ENCODE measurements at places on chromosomes 3 and 15.

- DNase-seq, result no peak
Measured at GRCh38 chr15:88658972-88659931, 20.4 kb downstream of the ISG20 start.

DNA sequence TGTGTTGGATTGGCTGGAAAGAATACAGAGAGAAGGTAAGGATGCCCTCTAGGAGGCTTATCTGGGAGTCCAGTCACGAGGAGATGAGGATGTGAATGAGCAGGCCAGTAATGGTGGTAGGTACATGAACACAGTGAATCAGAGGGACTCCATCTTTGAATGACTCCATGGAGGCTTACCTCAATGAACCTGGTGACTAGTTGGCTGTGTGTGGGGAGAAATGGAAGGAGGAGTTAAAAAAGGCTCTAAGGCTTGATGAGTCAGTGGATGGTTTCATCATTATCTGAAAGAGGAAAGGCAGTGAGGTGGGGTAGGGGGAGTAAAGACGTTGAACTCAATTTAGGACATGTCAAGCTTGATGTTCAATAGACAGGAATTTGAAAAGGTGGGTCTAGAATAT is 61.1 kb downstream of the KCNAB1 start:
- DNase-seq, result no peak

- no peak for DNase-seq
Measured at GRCh38 chr3:107384907-107385306, 7.7 kb downstream of the CCDC54 start.

DNA sequence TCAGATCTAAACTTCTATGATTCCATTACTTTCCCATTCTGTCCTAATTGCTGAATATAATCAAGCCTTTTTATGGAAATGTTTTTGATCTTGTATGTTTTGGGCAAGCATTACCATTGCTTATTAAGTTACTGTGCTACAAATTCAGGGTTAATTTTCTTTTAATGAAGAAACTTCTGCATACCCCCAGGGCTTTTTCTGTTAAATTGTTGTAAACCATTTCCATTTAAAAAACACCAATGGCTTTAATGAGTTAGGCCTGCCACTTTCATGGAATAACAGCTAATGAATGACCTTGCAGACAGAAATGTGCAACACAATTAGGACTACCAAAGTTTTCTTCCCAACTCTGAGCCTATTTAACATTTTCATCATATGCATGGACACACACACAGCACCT is 150.0 kb downstream of the DIPK2A start:
- no peak for DNase-seq

- no peak for DNase-seq
Measured at GRCh38 chr3:71384837-71385716, 198.5 kb downstream of the FOXP1 start.

DNA sequence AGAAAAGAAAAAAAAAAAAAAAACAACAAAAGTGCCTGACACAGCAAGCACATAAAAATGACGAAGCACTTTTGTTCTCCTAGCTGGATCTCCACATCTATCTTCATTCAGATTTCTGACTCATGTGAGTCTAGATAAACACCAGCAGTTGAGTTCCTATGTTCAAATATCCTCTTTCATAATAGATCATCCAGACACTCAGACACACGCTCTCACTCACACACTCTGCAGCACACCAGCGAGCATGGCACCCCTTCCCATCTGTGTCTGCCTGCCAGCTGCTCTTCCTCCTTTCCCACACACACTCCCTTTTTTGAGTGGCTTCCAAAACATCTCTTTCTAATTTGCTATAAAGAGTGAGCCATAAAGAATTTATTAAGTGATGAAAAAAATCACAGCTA is 19.8 kb upstream of the CELF6 start:
- DNase-seq, result no peak

GRCh38 chr3:11508346-11509172 is 135.2 kb downstream of the VGLL4 start:
- peak; percentile 54 for DNase-seq

GRCh38 chr15:42986693-42987342 is 66.2 kb upstream of the TTBK2 start:
- DNase-seq, result no peak

DNA sequence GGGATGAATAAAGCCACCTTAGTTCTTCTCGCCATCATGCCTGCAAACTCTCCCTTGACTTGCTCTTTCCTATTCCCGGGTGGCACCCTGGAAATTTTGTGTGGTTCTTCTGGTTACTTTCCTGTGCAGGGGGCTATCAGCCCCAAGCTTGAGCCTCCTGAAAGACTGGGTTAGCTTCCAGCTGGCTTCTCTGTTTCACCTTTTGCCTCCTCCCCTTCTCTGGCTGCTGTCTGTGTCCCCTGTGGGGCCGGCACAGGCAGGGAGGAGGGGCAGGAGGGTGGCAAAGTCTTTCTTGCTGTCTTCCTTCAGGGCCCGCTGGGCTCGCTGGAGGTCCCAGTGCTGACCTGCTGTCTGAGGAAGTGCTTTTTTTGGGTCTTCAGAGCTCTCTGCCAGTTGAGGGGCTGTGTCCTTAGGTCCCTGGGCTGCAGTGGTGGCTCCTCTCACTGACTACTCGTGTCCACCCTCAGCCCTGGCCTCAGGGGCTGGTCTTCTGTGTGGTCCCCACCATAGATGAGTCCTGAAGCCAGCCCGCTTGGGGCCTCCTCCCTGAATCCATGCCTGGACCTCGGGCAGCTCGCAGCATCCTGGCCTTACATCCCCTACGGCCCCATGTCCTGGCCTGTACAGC is 196.5 kb downstream of the KLF13 start:
- DNase-seq, result no peak
